GDM1 (cell line): ENCODE measurements at places on chromosomes 12 and 14.

DNA sequence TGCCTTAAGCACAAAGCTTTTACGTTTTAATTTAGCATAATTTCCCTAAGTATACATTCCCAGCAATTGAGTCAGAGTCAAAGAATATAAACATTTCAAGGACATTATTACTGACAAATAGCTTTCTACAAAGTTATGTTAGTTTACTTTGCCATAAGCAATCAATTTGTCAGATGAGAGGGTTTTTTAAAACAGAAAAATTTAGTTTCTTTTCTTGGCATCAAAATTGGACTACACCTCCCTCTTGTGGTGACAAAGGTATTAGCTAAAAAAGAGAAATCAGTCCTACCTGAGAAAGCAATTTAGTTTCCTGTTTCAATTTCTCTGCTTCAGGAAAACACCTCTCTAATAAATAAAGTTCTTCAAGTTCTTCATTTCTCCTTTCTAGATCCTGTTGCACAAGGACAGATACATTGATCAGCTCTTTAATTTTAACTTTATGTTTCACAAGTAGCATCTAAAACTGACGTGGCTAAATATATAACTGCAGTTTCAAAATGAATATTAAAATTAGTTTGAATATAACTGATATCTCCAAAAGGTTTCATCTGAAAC lies 39.9 kb downstream of the DNAI7 start:
- DNase-seq: no peak

DNA sequence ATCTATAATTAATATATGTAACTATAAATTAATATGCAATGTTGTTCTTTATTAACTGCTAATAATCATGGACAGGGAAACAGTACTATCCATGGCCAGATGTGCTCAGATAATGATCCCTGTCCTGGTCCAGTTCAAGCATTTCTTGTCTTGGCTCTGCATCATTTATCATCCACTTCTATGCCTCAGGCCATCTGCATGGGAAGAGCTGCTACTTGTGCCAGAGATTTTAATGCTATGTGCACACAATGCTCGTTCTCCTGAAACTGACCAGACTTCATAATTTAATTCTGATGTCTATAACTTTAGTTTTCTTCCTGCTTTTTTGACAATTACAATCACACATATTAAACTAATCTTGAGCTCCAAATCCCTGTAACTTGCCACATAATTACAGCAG lies 11.2 kb upstream of the TMX1 start:
- no peak for DNase-seq

DNA sequence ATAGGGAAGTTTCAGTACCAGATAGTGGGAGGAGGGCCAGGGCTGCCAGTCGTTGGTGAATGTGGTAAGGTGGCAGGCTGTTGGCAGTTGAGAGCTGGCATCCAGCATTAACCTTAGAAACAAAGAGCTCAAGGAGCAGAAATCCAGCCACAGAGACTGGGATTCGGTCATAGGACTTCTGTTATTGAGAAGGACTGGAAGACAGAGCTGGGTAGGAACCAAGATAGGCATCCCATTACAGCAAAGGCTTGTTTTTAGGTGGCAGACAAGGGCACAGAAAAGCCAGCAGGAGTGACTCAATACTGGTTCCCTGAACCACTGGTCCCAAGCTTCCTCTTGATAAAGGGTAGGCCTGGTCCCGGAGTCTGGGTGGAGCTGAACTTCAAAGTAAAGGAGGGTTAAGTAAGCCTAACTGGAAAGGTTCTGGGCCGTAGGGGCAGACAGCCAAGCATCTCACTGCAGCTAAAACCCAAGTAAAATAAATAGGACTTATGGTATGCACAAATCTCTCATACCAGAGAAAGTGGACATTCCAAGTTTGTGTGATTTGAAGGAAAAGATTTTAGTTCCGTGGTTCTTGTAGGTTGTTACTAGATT lies 147.9 kb downstream of the ETV6 start:
- DNase-seq: peak; percentile 36

GRCh38 chr14:98952593-98953350 lies 319.2 kb downstream of the BCL11B start:
- DNase-seq: no peak

GRCh38 chr12:111393700-111394300 lies 11.9 kb upstream of the SH2B3 start:
- no peak for DNase-seq

GRCh38 chr14:99277530-99277929 lies 5.5 kb upstream of the BCL11B start:
- no peak for DNase-seq

DNA sequence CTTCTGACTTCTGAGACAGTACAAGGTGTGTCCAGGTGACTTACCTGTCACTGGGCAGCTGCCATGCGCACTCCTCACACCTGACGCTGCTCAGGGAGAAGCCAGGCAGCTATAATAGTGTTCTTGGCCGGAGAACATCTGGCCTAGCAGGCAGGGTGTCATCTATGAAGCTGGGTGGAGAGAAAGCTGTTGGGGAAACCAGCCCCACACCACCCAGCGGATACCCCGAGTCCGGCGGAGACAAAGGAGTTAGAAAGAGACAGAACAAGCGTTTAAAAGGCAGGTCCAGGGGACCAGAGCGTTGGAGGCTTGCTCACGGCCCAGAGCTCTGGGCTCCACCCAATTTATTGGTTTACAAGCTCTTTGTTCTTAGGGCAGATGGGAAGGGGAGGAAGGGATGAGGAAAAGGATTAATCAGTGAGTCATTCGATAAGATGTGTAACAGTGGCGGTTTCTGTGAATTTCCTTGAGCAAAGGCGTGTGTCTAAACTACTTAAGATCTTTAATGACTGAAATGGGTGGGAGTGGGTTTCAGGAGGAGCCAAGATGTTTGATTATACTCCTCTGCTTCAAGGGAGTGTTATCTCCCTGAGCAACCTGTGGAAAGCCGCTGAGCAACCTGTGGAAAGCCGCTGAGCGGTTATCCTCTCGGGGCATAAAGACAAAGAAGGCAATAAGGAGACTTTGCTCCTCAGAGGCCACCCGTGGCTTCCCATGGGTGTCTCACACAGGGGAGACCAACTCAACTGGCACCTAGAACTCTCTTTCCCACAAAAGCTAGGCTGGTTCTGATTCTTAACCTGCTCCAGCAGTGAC lies at the start of gene GALNT8:
GALNT8 (plus strand) TSS at position 580 of the 816 bp plus-strand sequence. CDS start 278 bp downstream, outside the sequence.
- DNase-seq: no peak

DNA sequence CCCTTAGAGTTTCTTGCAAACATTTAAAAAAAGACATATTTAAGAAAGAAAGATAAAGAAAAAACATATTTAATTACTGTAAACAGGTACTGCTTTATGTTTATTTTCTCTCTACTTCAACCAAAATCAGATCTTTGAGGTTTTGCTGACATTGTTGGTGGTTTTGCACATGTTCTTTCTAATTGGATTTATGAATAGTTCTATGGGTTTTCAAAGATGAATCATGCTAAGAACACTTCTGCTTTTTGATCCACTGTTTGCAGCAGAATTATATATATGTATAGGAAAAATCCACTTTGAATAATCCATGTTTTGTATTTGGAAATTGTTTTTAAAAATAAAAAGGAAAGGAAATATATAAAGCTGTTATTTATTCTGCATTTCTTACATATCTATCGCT lies 78.4 kb downstream of the FRMD6 start:
- no peak for DNase-seq

- no peak for DNase-seq
Observed at GRCh38 chr12:114864837-114865551, 181.0 kb upstream of the TBX3 start.

DNA sequence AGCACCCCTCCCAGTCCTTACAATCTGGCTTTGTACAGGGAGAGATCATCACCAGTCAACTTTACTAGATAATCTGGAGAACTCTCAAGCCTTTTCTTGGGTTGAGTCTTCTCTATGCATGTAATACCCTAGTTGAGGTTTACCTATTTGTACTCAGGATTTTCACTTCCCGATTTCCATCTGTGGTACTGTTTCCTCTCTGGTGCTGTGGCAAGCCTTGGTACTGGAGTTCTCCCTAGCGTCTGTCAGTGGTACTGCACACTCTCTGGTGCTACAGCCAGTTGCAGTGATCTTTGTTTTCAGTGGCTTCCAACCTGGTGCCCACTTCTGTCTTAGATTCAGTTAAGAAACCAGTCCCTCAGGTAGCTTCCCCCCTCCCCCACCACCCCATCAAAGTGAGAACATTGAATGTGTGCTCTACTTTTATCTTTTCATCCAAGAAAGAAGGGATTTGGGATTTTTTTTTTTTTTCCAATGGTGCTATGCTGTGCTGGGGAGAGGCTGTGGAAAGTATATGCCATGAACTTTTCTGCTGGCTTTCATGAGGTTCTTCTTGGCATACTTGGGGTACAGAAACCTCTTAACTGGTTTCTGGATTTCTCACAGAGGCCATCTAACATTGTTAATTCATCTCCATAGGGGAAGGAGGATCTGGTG lies 69.4 kb upstream of the EVL start:
- DNase-seq: peak; percentile 60

- no peak for DNase-seq
Observed at GRCh38 chr14:69358233-69358963, 39.7 kb downstream of the ERH start.

GRCh38 chr12:47237751-47238211 lies 158.0 kb upstream of the AMIGO2 start:
- DNase-seq: no peak

GRCh38 chr12:124456652-124457152 lies 110.7 kb downstream of the NCOR2 start:
- DNase-seq: peak; percentile 61

- DNase-seq: no peak
Observed at GRCh38 chr12:29032446-29032845, 116.6 kb upstream of the FAR2 start.

- no peak for DNase-seq
Observed at GRCh38 chr14:91142214-91142668, 28.4 kb downstream of the DGLUCY start.

DNA sequence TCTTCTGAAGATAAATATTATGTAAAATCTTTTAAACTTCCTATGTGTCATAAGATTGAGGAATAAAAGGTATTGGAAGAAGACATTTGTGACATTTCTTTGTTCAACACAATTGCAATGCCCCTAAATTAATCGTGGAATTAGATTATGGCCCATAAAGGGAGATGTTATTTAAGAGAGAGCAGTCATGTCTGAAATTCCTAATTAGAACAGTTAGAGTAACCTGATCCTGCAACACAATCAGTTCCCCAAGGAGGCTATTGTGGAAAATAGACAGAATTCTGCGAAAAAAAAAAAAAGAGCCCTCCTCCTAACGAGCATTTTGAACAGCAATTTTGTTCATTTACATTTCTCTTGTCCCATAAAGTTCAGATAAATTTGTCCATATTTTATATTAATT lies 339.5 kb downstream of the PAWR start:
- no peak for DNase-seq

DNA sequence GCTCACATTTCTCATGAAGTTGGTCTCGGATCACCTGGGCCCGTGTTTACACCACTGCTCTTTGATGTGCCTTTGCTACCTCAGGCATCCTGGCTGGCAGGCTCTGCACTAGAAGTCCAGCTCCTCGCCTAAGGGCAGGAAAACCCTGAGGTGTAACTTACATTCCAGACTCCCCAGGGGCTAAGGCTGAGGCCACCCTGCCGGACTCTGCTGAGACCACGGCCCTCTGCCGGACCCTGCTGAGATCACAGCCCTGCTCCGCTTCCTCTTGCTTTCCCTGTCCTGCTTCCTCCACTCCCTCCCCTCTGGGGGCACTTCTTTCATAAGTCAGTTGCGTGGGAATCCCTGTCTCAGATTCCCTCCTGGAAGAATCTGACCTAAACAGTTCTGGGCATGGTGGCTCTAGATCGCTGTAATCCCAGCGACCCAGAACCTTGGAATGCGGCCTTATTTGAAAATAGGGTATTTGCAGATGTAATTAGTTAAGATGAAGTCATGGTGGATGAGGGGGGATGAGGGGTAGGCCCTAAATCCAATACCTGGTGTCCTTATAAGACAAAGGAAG lies 17.2 kb downstream of the RILPL1 start:
- DNase-seq: no peak

GRCh38 chr12:47877081-47877480 lies 27.7 kb downstream of the VDR start:
- no peak for DNase-seq

DNA sequence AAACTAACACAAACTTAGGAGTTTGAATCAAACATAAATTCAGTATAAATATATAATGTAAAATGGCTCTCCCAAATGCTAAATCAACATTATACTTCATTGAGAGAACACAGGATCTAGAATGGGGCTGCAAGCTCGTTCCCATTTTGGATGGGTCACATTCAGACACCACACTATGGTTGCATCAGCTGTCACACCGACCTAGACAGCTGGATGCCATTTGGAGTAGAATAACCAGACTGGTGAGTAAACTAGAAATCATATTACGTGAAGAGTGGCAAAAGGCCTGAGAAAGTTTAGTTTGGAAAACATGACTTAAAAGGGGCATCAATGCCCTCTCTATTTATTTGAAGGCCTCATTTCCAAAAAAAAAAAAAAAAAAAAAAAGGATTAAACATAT lies 430.4 kb downstream of the NPAS3 start:
- DNase-seq: no peak

DNA sequence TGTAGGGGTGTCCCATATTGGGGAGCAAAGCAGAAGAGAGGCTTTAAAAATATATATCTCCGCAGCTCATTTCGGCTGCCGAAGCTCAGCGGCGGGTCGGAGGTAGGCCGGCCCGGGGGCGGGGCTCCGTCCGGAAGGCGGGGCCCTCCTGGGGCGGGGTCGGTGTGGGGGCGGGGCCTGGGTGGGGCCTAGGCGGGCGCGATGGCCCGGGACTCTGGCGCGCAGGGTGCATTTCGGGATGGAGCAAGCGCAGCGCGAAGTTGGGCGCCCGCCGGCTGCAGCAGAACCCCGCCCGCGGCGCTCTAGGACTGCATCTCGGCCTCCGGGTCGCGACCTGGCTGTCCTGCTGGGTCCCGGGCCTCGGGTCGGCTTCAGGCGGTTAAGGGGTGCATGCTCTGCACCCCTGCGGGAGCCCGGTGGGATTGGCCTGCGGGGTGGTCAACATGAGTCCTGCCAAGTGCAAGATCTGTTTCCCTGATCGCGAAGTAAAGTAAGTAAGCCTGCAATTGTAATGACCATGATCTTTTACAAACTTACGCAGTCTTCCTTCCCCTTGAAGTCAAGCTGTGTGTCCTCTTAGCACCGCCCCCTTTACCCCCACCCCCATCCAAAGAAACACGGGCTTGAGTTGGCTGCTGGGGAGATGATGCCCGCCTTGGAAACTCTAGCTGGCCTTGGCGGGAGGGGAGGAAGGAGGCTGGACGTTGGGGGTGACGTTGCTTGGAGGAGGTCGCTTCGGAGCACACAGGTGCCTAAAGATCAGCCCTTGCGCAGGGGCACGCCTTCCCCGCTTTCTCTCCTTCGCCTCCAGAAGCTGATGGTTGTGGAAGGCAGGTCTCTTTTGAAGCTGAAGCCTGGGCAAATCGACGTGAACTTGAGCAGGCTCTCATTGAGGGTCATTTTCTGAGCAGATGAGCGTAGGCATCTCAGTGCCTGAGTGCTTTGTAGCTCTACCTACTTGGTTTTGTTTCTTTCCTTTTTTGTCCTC lies 38.4 kb downstream of the ACACB start:
- DNase-seq: peak; percentile 41

- DNase-seq: no peak
Observed at GRCh38 chr12:13425766-13426165, 229.2 kb downstream of the EMP1 start.

DNA sequence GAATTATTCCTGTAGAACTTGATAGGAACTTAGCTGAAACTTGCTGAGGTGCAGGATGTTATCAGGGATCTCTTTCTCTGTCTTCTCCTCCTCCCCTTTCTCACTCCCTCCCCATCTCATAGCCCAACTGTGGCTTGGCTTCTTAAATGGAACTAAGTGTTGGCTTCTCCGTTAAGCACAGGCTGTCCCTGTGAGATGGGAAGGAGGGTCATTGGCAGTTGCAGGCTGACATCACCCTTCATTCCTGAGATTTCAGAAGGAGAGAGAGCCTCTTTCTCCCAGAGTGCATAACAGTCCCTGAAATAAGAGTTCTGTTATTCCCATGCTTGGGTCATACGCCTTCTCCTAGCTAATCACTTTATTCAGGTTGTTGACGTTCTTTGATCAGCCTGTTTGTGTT lies 162.0 kb downstream of the UNC79 start:
- no peak for DNase-seq
